ENCODE measurements at places on chromosomes 6 and 20. TPM values are rescaled to one million over a fixed set of nuclear protein-coding genes. Genes with fewer than 3 reads are reported as not detected.

- no peak overlapping the region for H3K27ac ChIP-seq
- peaks cover 9% of the 10 kb centered on the region for H3K4me1 ChIP-seq
- H3K4me3 ChIP-seq: no peak overlapping the region
- DNase-seq: no peak
- no peaks in the 10 kb centered on the region for H3K27me3 ChIP-seq
- peaks cover 40% of the 10 kb centered on the region for H3K36me3 ChIP-seq
Observed at GRCh38 chr20:45037050-45037449, 63.9 kb downstream of the KCNS1 start.

DNA sequence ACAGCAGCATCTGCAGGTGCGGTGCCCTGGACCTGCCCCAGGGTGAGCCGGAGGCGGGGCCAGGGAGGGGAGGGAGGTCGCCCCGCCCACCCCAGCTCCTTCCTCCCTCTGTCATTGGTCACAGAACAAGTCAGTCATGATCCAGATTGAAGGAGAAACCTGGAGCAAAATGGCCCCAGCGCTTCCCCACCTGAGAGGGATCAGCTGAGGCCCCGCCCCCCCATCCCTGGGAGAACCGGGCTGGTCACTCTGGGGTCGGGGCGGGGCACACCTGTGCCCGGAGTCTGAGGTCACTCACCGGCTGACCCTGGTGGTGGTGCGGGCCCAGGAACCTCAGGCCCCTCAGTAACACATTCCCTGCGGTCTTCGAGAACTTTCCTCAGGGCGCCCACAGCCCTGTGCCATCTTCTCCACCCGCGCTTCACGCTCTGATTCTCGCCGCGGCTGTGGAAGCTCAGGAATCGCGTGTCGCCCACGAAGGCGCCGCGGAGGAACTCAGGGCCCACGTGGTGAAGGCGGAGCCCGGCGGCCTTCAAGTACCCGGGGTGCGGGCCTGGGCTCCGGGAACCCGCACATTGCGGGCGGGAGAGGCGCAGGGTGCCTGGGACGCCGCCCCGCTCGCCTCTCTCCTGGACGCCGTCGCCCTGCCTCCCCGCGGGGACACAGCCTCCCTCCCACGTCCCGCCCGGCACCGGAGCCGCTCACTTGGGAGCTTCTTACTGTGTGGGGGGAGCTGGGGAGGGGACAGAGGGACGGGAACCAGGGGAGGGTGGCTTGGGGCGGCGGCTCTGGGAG, 36.4 kb upstream of the HLA-C start:
- H3K27me3 ChIP-seq: no peaks in the 10 kb centered on the region
- no peaks in the 10 kb centered on the region for H3K36me3 ChIP-seq
- H3K27ac ChIP-seq: no peak overlapping the region
- no peaks in the 10 kb centered on the region for H3K4me1 ChIP-seq
- H3K4me3 ChIP-seq: no peak overlapping the region
- DNase-seq: no peak

DNA sequence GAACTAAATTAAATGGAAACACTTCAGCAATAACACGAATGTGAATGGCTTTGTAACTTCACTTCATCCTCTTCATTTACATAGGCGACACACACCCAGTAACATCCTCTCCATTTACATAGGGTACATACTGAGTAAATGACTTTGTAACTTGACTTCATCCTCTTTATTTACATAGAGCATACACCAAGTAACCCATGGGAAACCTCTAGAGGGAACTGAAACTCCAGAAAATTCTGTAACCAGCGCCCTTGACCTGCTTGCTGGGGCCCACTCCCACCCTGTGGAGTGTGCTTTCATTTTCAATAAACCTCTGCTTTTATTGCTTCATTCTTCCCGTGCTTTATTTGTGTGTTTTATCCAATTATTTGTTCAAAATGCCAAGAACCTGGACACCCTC, 81.6 kb upstream of the OPRM1 start:
- no peak for DNase-seq
- no peak overlapping the region for H3K27ac ChIP-seq
- H3K4me1 ChIP-seq: peaks cover 4% of the 10 kb centered on the region
- H3K27me3 ChIP-seq: no peaks in the 10 kb centered on the region

- no peaks in the 10 kb centered on the region for H3K36me3 ChIP-seq
- no peak for DNase-seq
- H3K4me3 ChIP-seq: no peak overlapping the region
- no peaks in the 10 kb centered on the region for H3K4me1 ChIP-seq
- H3K27ac ChIP-seq: no peak overlapping the region
- H3K27me3 ChIP-seq: no peaks in the 10 kb centered on the region
Observed at GRCh38 chr20:58877050-58877975, 24.8 kb downstream of the GNAS start.

Gene ZNF76
- total RNA-seq: 35.8 TPM

Gene HLA-DOB
- 30.3 TPM for total RNA-seq

Gene BFSP1
- 0.13 TPM for total RNA-seq

Gene PRDM13
- total RNA-seq: not detected
